ENCODE measurements at places on chromosomes 16 and 17.
A peak's percentile ranks its signal among the peaks of the same experiment; 100 is the strongest.

DNA sequence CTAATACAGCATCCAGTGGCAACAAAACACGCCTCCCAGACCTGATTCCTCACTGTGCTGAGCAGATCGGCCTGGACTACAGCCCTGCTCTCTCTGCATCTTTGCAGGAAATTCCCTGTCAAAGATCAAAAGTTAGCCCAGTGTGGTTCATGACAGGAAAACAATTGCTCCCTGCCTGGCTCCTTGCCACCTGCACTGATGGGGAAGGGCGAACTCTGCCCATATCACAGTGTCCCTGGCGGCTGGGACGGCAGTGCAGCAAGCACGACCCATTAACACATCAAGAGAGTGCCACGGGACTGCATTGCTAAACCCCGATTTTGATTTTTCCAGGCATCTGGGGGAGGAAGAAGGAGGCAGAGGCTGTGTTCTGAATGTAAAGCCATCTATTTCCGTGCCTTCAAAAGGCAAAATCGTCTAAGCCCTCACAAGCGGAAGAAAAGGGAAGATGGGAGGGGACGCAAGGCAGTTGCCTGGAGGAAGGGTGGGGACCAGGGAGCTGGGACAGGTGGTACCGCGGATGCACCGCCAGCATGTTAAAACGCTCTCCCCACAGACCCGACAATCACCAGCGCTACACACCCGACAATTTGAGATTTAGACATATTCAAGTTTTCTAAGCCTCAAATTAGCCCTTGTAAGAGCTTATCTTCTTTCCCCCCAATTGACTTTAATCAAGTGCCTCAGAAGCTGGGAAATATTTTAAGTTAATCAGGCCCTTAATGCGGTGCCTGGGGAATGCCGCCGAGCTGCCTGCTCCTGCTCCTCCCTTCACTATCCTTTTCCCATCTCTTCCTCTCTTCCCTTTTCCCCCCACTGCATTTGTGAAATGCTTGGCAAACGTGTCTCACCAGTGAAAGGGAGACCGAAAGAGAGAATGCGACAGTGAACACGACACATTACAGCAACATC is 238.8 kb upstream of the CDH5 start:
- no peak for DNase-seq

DNA sequence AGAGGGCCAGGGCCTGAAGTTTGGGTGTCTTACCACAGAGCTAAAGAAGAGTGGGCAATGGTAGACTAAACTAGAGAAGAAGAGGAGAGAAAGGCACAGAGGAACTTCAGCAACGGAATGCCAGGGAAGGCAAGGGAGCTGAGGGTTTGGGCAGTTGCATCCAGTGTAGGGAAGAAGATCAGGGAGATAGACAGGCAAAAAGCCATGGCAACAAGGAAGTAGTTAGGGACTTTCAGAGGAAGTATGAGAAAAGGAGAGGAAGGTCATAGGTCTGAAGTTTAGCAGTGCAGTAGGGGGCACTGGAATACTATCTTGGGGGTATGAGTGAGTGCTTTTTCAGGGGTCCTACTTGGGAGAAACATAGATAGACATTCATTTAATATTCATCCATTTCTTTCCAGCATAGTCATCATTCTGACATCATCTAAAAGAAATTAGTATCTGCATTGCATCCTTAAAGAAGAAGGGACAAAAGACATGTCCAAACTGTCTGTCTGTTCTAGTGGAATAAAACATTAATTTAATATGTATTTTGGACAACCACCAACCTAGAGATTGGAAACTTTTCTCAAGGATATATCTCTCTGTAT is 2.2 kb upstream of the NF1 start:
- DNase-seq: no peak

DNA sequence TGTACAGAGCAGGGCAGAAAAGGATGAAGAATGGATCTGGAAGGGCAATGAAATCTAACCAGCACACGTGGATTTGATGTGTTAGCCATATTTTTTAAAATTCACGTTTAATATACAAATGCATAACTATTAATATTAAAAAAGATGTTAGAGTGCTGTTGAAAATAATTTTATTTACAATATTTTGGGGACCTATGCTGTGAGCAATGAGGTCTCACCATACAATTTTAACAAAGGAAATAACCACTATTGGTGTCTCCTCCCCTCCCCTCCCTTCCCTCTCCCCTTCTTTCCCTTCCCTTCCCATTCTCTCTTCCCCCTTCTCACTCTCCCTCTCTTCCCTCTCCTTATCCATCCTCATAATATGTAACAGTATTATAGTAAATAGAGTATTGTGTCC is 64.2 kb upstream of the GPR139 start:
- no peak for DNase-seq

- DNase-seq: peak; percentile 45
Measured at GRCh38 chr16:89315791-89316581, 98.5 kb downstream of the ZNF778 start.

DNA sequence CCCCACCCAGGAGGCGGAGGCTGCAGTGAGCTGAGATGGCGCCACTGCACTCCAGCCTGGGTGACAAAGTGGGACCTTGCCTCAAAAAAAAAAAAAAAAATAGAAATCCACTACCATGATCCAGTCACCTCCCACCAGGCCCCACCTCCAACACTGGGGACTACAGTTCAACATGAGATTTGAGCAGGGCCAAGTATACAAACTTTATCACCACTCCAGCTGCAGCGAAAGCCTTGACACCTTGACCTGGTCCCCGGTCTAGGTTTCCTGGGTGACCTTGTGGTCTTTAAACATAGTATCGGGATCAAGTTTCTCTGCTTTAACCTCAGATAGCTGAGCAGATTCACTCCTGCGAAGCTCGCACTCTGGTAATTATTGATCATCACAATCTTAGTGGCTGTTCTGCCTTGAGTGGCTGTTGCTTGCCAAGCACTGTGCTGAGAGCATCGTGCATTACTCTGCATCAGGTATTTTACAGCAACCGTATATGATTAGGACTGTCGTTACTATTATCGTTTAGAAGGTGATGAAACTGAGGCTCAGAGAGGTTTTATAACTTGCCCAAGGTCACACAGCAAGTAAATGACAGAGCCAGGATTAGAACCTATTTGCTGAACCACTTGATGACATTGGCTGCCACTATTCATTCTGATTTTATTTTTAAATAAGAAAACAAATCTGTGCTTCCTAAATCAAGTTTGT is 50.3 kb upstream of the MEAK7 start:
- no peak for DNase-seq

DNA sequence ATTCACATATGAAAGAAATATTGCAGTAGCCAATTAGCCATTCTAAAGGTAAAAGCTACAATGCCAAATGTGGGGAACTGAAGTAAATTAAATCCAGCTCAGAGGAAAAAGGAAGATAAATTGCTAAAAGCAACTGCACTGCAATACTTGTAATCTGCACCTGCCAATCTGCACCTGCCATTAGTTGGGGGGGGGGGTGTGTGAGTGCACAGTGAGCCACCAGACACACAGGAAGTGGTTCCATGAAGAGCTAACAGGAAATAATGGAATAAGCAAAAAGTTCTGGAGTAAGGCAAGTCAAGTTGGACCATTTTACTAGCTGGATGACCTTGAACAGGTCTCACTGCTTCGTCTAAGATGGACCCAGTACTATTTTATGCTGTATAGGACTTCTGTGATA is 191.8 kb downstream of the PARN start:
- no peak for DNase-seq

GRCh38 chr17:47189732-47190237 is 690 bp upstream of the CDC27 start:
- DNase-seq: no peak

DNA sequence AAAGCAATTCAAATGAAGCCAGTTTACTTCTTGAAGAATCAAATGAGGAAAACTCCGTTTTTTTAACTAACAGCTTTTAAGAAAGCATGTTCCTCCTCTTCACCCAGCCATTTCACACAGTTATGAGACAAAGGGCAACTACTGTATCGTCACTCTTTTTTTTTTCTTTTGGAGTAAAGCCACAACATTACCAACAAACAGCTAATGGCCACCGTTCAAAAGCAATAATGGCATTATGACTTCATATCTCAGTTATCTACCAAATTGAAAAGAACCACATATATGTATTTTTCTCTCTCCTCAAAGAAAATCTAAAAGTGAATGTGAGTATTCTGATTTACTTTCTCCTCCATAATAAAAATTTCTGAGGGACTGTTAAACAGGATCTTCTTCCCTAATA is 14.5 kb downstream of the GRB2 start:
- no peak for DNase-seq

DNA sequence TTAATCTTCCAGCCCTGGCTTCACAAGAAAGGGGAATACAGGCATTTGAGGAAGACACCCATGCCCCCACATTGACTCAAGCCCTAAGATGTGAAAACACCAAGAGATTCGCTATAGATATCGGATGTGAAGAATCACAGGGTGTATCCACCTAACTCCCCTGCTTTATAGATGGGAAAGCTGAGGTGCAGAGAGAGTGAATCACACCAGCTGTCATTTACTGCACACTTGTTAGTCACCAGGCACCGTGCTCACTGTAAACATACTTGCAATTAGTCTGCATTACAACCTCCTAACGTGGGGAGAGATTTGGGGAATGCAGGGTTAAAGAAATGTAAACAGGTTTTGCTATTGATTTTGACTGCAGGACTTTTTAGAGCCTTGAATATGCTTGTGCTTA is 325.5 kb downstream of the C16orf95 start:
- DNase-seq: no peak

DNA sequence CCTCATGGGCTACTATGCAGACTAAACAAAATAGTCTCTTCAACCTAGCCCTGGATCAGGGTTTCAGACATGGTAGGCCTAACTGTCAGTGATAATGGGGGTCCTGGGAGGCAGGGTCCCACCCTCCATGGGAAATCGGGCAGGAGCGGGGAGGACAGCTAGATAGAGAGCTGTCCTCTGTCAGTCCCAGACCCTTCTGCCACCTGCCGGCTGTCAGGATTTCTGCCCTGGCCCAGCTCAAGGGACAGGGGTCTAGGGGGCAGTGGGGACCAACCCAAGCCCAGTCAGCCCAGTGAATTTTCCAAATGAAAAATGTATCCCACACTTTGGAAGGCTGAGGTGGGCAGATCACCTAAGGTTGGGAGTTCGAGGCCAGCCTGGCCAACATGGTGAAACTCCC is 5.3 kb downstream of the CA7 start:
- no peak for DNase-seq

GRCh38 chr17:79622122-79622601 is 11.3 kb upstream of the RBFOX3 start:
- no peak for DNase-seq

DNA sequence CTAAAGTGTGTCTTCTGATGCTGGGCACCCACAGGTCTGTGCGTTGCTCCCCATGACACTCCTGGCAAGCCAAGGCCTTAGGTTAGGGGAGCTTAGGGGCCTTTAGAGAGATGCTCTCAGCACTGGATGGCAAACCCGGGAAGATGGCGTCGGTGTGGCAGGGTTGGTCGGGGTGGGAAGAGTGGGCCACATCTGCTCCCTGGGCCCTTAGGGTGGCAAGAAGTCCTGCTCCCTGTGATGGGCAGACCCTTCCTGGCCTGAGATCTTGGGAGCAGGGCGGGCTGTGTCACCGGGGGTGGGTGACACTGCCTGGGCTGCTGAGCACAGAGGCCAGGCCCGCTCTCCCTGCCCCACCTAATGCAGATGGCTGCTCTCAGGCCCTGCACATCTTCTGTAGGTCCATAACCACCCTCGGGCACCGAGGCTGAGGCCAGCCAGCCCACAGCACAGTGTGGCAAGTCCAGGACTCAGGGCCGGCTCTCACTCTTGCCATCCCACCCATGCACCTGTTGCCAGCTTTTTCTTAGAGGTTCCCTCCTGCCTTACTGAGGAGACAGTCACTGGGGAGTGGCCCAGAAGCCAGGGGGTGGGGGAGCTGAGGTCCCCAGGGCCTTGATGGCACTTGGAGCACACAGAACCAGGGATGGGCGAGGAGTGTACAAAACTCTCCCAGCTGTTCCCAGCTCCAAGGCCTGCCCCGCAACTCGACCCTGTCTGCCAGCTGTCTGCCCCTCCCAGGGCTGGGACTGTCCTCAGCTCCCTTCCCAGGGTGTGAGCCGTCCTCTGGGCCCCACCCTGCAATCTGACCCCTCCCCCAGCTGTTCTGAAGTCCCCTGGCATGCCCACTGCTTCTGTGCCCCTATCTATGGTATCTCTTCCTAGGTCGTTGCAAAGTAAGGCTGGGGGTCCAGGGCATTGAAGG is 4.4 kb upstream of the MTSS2 start:
- DNase-seq: no peak

- DNase-seq: no peak
Measured at GRCh38 chr16:25027781-25028180, 12.6 kb upstream of the ARHGAP17 start.

DNA sequence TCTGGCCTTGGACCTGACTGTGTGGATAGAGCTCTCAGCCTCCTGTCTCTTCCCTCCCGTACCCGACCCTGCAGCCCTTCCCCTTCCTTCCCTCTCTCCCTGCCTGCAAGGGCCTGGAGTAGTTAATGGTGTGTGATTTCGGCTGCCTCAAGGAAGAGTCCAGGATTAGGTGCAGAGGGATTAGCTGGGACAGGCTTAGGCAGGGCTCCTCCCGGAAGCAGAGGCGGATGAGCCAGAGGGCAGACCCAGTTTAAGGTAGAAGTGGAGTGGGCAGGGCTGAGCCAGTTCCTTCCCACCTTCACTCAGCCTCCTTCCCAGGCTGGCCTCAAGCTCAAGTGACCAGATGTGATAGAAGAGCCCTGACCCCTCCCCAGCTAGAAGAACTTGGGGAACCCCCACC is 16.8 kb downstream of the GUCY2D start:
- DNase-seq: no peak

GRCh38 chr17:80604670-80605010 is 60.0 kb downstream of the RPTOR start:
- DNase-seq: no peak

GRCh38 chr17:57972151-57972550 is 15.9 kb downstream of the VEZF1 start:
- no peak for DNase-seq

GRCh38 chr16:6059671-6060070 is 962.1 kb upstream of the EEF2KMT start:
- no peak for DNase-seq

GRCh38 chr16:888901-889570 is 81.7 kb downstream of the LMF1 start:
- DNase-seq: no peak

DNA sequence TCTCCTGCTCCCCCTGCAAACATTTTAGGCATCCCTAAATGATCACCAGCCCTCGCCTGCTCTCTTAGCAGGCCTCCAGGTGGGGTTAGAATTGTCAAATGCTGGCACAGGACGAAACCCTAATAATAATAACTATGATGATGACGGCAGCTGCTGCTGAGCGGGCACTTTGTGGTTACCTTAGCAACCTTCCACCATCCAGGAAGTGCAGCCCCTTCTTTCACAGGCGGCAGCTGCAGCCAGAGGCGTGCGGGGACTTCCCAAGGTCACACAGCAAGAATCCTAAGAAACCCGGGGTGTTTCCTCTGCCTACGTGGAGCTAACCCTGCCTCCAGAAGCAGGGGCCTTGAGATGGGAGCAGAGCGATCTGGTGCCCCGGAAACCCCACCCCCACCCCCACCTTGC is 22.4 kb upstream of the EIF1 start:
- peak; percentile 51 for DNase-seq

- no peak for DNase-seq
Measured at GRCh38 chr16:4718466-4718865, 15.6 kb downstream of the ANKS3 start.
